Retinal pigment epithelial cell (primary cell): ENCODE measurements at places on chromosomes 7 and 10.

GRCh38 chr10:104735036-104735756 lies 94.1 kb downstream of the SORCS3 start:
- DNase-seq = no peak

DNA sequence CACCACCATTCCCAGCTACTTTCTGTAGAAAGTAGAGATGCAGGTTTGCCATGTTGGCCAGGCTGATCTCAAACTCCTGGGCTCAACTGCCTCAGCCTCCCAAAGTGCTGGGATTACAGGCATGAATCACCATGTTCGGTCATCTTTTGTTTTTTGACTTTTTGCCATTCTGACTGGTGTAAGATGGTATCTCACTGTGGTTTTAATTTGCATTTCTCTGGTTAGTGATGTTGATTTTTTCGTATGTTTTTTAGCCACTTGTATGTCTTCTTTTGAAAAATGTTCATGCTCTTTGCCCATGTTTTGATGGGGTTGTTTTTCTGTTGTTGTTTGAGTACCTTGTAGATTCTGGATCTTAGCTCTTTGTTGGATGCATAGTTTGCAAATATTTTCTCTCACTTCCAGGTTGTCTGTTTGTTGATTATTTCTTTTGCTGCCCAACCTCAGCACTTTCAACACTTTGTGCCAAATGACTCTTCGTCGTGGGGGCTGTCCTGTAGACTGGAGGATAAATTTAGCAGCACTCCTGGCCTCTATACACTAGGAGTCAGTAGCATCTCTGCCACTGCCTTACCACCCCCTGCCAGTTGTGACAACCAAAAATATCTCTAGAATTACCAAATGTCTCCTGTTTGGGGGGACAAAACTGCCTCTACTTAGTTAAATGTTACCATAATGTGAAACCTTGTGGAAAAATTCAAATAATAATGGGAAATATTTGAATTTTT lies 6.5 kb upstream of the CPED1 start:
- no peak for DNase-seq

DNA sequence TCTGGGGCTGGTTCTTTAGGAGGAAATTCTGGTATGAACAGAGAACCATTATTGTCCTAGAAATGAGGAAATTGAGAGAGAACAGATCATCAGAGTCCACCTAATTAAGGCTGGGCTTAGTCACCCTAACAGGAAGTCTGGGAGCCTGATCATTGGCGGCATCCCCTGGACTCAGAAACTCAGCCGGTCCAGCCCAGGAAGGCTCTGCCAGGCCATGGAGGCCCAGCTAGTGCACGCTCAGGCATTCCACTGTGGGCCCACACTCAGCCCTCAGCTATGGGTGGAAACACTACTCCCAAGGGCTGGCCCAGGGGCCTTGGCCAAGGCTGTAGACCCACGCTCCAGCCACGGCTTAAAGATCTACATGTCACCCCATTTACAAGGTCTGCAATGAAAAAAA lies 109.2 kb downstream of the PTPN20 start:
- no peak for DNase-seq

GRCh38 chr7:113367041-113367586 lies 248.8 kb upstream of the SMIM30 start:
- DNase-seq = no peak

GRCh38 chr10:119210633-119211032 lies 3.3 kb downstream of the GRK5 start:
- no peak for DNase-seq

DNA sequence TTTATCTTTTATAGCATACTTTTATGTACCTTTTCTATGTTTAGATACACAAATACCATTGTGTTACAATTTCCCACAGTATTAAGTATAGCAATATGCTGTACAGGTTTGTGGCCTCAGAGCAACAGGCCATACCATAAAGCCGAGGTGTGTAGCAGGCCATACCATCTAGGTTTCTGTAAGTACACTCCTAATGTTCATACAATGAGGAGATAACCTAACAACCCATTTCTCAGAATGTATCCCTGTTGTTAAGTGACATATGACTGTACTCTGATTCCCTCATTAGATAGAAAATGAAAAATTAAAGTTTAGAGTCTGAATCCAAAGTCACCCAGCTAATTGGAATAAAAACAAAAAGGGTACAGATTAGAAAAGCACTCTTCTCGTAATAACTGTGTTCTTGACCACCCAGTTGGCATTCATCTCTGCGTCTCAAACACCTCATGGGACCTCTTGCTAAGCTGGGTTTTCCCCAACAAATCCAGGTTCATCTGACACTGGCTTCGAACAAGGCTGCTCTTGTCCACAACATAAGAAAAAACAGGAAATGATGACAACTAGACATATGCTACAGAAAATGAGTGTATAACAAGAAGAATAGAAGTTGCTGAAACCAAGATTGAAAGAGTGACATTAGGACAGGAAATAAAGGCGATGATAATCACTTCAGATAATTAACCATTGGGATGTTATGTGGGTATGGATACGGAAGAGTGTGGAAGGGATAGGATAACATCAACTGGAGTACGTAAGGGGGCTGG lies 1.4 kb downstream of the NDUFB8 start:
- no peak for DNase-seq
